Caki2 (cell line): ENCODE measurements at places on chromosomes 7 and 10. TPM values are rescaled to one million over a fixed set of nuclear protein-coding genes. Genes with fewer than 3 reads are reported as not detected.

The MYH16 gene
- 0.09 and 0.24 TPM in 2 replicates for total RNA-seq

The NPSR1 gene
- total RNA-seq: not detected in 2 replicates

The VGF gene
- 0.14 and 0.74 TPM in 2 replicates for total RNA-seq

The CHAT gene
- not detected in 2 replicates for total RNA-seq

The MET gene
- total RNA-seq: 254 and 324 TPM in 2 replicates

The AGR2 gene
- 3.5 and 10.0 TPM in 2 replicates for total RNA-seq

The GLI3 gene
- 1.8 and 1.9 TPM in 2 replicates for total RNA-seq
